Left renal cortex interstitium (tissue), 4 donors: ENCODE measurements at places on chromosomes 16 and 17.

- DNase-seq: no peak
Observed at GRCh38 chr16:13103831-13104530, 202.6 kb downstream of the SHISA9 start.

- DNase-seq: no peak
Observed at GRCh38 chr16:27195941-27196595, 7.3 kb upstream of the KDM8 start.

DNA sequence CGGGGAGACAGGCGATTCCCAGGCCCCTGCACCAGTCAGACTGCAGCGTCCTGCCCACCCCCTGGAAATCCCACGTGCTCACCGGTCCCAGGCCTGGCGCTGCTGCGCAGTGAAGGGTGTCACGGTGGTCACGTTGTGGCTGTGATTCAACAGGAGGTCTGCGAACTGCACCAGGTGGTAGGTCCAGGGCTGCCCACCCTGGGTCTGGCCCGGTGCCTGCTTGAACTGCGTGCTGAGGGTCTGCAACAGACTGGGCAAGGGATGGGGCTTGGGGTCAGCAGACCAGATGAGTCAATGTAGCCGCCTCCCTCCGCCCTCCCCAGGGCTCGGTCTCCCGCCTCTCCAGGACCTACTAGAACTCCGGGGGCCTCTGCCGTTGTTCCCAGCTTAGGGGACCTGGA is 7.1 kb downstream of the MYBBP1A start:
- no peak for DNase-seq

DNA sequence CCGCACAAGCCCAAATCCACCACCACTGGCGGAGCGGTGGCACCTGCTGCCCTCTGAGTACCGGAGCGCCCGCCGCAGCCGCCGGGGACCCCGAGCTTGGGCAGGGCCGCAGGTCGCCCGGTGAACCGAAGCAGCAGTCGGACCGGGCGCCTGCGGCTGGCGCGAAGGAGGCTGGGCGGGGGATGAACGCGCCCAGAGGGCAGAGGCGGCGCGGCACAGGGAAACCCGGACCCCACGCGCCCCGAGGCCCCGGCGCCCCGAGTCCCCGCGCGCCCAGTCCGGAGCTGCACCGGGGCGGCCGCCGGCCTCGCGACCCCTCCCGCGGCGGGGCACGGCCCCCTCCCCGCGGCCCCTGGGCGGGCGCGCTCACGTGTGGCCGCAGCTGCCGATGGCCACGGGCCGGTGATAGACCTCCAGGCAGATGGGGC is 393 bp downstream of the RNF166 start:
- DNase-seq: no peak

- no peak for DNase-seq
Observed at GRCh38 chr17:77287432-77288068, 146.8 kb downstream of the SEC14L1 start.

- DNase-seq: no peak
Observed at GRCh38 chr17:59151006-59151405, 4.0 kb downstream of the SKA2 start.

DNA sequence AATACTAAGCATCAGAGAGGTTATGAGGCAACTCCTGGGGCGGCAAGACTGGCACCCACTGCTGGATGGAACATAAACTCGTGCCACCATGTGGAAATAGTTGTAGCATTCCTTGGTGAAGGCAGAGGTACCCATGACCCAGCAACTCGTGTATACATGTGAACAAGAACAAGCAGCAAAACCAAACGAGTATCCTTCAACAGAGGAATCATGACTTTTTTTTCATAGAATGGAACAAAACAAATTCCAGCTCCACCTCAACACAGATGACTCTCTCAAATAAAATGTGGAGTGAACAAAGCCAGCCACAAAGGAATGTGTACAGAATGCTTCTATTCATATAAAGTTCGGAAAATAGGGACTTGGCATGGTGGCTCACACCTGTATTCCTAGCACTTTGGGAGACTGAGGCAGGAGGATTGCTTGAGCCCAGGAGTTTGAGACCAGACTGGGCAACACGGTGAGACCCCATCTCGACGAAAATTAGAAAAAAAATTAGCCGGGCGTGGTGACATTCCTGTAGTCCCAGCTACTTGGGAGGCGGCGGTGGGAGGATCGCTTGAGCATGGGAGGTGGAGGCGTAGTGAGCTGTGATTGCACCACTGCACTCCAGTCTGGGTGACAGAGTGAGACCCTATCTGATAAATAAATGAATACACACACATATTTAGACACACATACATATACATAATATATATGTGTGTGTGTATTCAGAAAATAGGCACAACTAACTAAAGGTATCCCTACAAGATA is 35.3 kb downstream of the B9D1 start:
- DNase-seq: no peak

GRCh38 chr16:13767215-13767614 is 152.7 kb upstream of the ERCC4 start:
- DNase-seq: no peak
